Sigmoid colon (tissue), 7 donors: ENCODE measurements at places on chromosomes 5 and 9. TPM values are rescaled to one million over a fixed set of nuclear protein-coding genes. Genes with fewer than 3 reads are reported as not detected.

DNA sequence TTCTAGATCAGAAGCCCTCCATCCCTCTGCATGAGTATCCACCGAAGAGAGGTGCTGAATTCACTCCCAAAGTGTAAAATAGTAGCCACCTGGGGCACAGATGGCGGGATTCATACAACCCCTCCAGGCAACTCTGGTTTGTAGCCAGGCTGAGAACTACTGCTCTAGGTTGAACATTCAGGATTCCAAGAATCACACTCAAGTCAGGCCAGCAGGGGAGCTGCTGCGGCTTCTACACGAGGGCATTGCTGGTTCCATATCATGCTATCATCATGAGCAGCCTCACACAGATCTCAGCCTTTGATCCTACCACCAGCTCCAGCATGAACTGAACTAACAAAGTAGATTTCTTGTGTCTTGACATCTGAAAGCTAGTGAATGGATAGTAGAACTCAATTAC lies 367.9 kb downstream of the DIRAS2 start:
- no peaks in the 10 kb centered on the region for H3K27me3 ChIP-seq
- no peaks in the 10 kb centered on the region for H3K36me3 ChIP-seq
- DNase-seq: no peak
- no peaks in the 10 kb centered on the region for H3K4me1 ChIP-seq
- H3K27ac ChIP-seq: no peak overlapping the region
- no peak overlapping the region for H3K4me3 ChIP-seq

DNA sequence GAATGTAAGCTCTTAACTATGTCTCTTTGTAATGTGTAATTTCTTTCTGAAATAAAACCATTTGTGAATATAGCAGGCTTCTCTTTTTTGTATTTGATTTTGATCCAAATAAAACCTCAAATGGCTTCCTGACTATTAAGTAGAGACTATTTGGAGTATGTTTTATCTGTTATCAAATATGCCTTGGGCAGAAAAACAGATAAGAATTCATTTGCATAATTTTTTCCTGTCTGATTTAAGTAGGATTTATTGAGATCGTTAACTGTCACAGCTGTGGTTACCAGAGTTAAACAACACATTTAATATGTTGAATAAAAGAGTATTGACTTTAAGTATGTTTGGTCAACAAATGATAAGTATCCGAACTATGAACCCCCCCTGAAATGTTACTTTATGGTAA lies 104.9 kb downstream of the MELK start:
- no peaks in the 10 kb centered on the region for H3K36me3 ChIP-seq
- H3K4me1 ChIP-seq: no peaks in the 10 kb centered on the region
- no peak overlapping the region for H3K27ac ChIP-seq
- H3K4me3 ChIP-seq: no peak overlapping the region
- H3K27me3 ChIP-seq: no peaks in the 10 kb centered on the region
- DNase-seq: no peak

GRCh38 chr9:91483189-91483691 lies 59.6 kb upstream of the NFIL3 start:
- DNase-seq: no peak
- H3K4me1 ChIP-seq: peaks cover 30% of the 10 kb centered on the region
- no peaks in the 10 kb centered on the region for H3K27me3 ChIP-seq
- no peaks in the 10 kb centered on the region for H3K36me3 ChIP-seq
- H3K4me3 ChIP-seq: no peak overlapping the region

DNA sequence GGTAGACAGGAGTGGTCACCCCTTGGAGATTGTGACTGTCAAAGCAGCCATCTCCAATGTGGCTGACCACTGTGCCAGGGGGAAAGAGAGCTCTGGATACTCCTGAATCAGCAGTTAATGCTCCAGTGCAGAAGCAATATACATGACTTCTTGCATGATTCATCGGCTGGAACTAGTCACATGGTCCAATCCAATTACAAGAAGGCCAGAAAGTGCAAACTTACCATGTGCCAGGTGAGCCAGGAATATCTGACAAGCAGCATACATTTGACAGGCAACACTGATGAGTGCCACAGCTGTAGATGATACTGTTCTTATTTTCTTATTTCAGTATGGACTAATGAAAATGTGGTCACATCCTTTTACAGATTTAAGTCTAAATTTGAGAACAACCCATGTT lies 440.0 kb upstream of the MPDZ start:
- no peak overlapping the region for H3K27ac ChIP-seq
- H3K36me3 ChIP-seq: no peaks in the 10 kb centered on the region
- no peaks in the 10 kb centered on the region for H3K27me3 ChIP-seq
- peaks cover 12% of the 10 kb centered on the region for H3K4me1 ChIP-seq
- H3K4me3 ChIP-seq: no peak overlapping the region

The TMEM203 gene
- 27.5 TPM for polyA plus RNA-seq

The ANXA1 gene
- 52.5 TPM for polyA plus RNA-seq

- H3K27ac ChIP-seq: no peak overlapping the region
- no peak overlapping the region for H3K4me3 ChIP-seq
- DNase-seq: peak; percentile 87
- H3K4me1 ChIP-seq: peaks cover 5% of the 10 kb centered on the region
- peaks cover 9% of the 10 kb centered on the region for H3K27me3 ChIP-seq
Measured at GRCh38 chr5:2007878-2008501, 125.3 kb upstream of the IRX4 start.

DNA sequence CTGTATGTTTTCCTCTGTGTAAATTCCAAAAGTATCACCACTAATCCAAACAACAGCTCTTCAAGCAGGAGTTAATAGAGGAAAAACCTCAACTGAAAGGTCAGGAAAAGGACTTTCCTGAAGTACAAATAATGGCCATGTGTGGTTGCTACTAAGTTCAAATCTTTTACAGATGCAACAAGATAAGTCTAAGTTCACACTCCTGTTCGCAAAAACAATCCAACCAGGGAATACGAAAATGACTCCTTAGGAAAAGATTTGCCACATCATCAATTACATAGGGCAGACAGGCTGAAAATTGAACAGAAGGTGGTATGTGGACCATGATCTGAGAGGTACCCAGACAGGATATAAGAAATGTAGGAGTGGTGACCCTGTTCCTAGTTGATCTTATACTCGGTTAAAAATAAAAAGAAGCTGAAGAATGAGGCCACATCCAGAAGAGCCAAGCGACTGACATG lies 210.2 kb downstream of the TSSK1B start:
- no peaks in the 10 kb centered on the region for H3K4me1 ChIP-seq
- no peaks in the 10 kb centered on the region for H3K36me3 ChIP-seq
- no peaks in the 10 kb centered on the region for H3K27me3 ChIP-seq

The WNT8A gene
- not detected for polyA plus RNA-seq

The PCDHB6 gene
- not detected for polyA plus RNA-seq

GRCh38 chr9:124267271-124267807 lies 9.6 kb downstream of the NEK6 start:
- H3K27ac ChIP-seq: peak overlapping the region; percentile 58
- DNase-seq: no peak
- peaks cover 88% of the 10 kb centered on the region for H3K4me1 ChIP-seq
- H3K4me3 ChIP-seq: no peak overlapping the region

The CERCAM gene
- 7.1 TPM for polyA plus RNA-seq

GRCh38 chr9:108184941-108185340 lies 670.8 kb downstream of the ACTL7B start:
- H3K27me3 ChIP-seq: no peaks in the 10 kb centered on the region
- H3K4me1 ChIP-seq: peaks cover 27% of the 10 kb centered on the region
- DNase-seq: no peak
- H3K36me3 ChIP-seq: no peaks in the 10 kb centered on the region
- H3K4me3 ChIP-seq: no peak overlapping the region

DNA sequence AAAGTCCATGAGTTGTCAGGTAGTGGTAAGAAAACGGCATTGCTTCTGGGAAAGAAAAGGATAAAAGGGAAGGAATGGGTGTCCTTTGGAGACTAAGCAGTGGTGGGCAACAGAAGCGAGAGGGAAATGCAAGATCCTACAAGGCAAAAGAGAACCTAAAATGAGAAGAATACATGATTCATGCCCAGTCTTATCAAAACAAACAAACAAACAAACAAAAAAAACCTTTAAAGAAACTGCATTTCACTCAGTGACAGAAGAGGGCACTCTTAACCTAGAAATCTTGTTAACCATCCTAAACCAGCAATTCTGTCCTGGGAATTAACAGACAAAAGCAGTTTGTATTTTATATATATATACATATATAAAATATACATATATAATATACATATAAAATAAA lies 88.5 kb downstream of the SUSD1 start:
- H3K36me3 ChIP-seq: no peaks in the 10 kb centered on the region
- no peak for DNase-seq
- H3K27me3 ChIP-seq: no peaks in the 10 kb centered on the region
- no peak overlapping the region for H3K27ac ChIP-seq
- H3K4me1 ChIP-seq: no peaks in the 10 kb centered on the region

DNA sequence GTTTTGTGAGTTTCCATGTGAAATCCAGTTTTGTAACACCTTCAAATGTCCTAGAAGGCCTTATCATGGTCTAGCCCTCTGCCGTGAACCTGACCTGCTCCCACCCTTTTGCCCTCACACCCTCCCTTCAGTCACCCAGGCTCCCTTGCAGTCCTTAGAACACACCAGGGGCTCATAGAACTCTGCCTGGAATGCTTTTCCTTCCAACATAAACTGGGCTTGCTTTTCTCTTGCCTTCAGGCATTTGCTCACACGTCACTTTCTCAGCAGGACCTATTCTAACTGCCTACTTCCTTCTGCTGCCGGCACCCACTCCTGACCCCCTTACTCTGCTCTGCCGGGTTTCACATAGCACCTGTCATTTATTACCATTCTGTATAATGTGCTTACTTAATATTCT lies 111.9 kb downstream of the PDE8B start:
- no peaks in the 10 kb centered on the region for H3K4me1 ChIP-seq
- H3K36me3 ChIP-seq: no peaks in the 10 kb centered on the region
- no peak for DNase-seq

GRCh38 chr5:20351849-20352248 lies 363.8 kb upstream of the CDH18 start:
- no peak for DNase-seq
- H3K36me3 ChIP-seq: no peaks in the 10 kb centered on the region
- H3K27ac ChIP-seq: no peak overlapping the region
- H3K4me3 ChIP-seq: no peak overlapping the region
- no peaks in the 10 kb centered on the region for H3K27me3 ChIP-seq
- no peaks in the 10 kb centered on the region for H3K4me1 ChIP-seq

DNA sequence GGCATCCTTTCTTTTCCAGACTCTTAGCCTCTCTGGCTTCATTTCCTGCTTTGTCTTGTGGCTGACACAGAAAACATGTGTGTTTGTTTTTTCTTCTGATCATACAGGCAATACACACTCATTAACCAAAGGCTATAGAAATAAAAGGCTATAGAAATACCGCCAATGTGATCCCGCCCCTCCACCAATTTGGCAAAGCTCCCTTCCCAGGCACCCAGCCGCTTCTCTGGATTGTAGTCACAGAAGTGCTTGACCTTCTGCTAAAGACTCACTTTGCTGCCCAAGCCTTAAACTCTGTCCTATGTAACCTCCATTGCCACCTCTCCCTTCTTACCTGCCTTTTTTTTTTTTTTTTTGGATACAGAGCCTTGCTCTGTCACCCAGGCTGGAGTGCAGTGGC lies 5.3 kb downstream of the TXNDC15 start:
- no peaks in the 10 kb centered on the region for H3K36me3 ChIP-seq
- peaks cover 16% of the 10 kb centered on the region for H3K4me1 ChIP-seq
- H3K27me3 ChIP-seq: no peaks in the 10 kb centered on the region

DNA sequence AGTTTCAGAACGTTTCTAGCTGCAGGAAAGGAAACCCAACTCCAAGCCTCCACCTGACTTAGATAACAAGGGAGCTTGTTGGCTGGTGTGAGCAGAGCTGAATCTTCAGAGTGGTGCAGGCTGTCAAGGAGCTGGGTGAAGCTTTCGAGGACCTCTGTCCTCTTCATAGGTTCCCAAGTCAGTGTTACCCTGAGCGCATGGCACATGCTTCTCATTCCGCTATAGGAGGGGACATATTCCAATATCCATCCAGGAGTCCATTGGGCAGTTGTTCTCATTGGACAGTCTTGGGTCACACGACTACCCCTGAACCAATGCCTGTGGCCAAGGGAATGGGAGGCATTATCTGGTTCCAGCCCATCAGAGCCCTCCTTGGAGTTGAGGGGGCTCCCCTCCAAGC lies 50.3 kb downstream of the DUSP1 start:
- H3K27me3 ChIP-seq: no peaks in the 10 kb centered on the region
- H3K36me3 ChIP-seq: no peaks in the 10 kb centered on the region
- no peak overlapping the region for H3K4me3 ChIP-seq
- peaks cover 27% of the 10 kb centered on the region for H3K4me1 ChIP-seq
- peak overlapping the region; percentile 51 for H3K27ac ChIP-seq

DNA sequence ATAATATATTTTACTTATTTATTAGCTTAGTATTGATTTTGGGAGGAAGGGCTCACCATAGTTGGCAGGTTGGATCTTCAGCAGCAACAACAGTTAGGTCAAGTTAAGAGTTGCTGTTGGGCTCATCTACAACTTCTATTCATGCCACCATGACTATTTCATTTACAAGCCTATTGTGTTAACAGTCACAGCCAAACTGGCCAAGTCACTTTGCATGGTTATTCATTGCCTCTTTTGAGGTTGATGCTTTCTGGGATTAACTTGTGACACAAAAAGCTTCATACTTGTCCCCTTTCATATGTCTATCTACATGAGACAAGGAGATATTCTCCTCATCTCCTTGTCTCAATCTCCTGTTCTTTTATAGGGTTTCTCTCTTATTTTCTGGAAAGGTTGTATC lies 98.3 kb downstream of the WDR70 start:
- H3K4me1 ChIP-seq: no peaks in the 10 kb centered on the region
- no peaks in the 10 kb centered on the region for H3K27me3 ChIP-seq
- H3K4me3 ChIP-seq: no peak overlapping the region

The FOXD4 gene
- polyA plus RNA-seq: not detected

- no peak overlapping the region for H3K4me3 ChIP-seq
- DNase-seq: no peak
- H3K27ac ChIP-seq: no peak overlapping the region
- H3K4me1 ChIP-seq: peaks cover 19% of the 10 kb centered on the region
- H3K36me3 ChIP-seq: no peaks in the 10 kb centered on the region
Measured at GRCh38 chr5:102835717-102836116, 80.6 kb downstream of the PAM start.

The SLC25A2 gene
- 0.35 TPM for polyA plus RNA-seq

The TXNDC8 gene
- polyA plus RNA-seq: not detected

The CDH6 gene
- 0.64 TPM for polyA plus RNA-seq

The JAKMIP2 gene
- under 0.01 TPM for polyA plus RNA-seq

The SCGB3A2 gene
- polyA plus RNA-seq: not detected

GRCh38 chr9:106682420-106682819 lies 180.5 kb upstream of the ZNF462 start:
- no peaks in the 10 kb centered on the region for H3K4me1 ChIP-seq
- DNase-seq: no peak
- H3K27me3 ChIP-seq: no peaks in the 10 kb centered on the region
- H3K36me3 ChIP-seq: no peaks in the 10 kb centered on the region
- no peak overlapping the region for H3K27ac ChIP-seq
- no peak overlapping the region for H3K4me3 ChIP-seq
